ENCODE measurements at places on chromosomes 3 and 15.

GRCh38 chr3:110743202-110743601 is 328.4 kb upstream of the NECTIN3 start:
- no peak for DNase-seq

DNA sequence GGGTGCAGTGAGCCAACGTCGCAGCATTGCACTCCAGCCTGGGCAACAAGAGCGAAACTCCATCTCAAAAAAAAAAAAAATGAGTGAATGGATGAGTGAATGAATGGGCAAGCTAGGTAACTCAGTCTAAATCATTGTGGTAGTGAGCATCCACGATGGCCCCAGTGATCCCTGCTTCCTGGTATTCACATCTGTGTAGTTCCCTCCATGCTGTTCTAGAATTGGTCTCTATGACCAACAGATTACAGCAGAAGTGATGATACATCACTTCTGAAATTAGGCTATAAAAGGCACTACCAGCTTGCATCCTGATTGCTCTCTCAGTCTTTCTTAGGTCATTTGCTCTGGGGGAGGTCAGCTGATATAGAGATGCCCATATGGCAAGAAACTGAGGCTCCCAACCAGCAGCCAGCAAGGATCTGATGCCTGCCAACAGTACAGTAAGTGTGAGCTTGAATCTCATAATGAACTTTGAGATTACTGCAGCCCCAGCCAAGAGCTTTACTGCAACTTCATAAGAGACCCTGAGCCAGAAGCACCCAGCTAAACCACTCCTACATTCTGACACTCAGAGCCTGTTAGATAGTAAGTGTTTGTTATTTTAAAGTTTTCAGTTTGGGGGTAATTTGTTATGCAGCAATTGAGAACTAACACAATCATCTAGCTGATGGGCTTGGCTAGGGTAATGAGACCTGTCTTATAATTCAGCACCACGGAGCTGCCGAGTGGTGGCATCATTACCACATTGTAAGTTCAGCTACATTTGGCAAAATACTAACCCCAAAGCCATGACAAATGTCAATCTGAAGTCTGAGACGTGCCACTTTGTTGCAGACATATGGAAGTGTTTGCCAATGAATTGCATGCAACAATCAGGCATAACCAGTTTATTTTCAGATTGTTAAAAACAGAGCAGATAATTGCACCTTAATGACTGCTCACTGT is 53.0 kb downstream of the KLHL6 start:
- no peak for DNase-seq

GRCh38 chr3:42631620-42632019 is 21.9 kb upstream of the ZBTB47 start:
- no peak for DNase-seq

DNA sequence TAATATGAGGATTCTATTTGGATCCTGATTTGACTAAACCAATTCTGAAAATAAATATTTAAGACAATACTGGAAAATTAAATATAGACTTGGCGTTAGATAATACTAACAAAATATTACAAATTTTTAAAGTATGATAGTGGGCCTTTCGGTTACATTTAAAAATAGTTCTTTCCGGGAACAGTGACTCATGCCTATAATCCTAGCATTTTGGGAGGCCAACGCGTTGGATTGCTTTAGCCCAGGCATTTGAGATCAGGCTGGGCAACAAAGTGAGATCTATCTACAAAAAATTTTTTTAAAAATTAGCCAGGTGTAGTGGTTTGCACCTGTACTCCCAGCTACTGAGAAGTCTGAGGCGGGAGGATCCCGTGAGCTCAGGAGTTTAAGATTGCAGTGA is 30.3 kb upstream of the GADL1 start:
- no peak for DNase-seq

DNA sequence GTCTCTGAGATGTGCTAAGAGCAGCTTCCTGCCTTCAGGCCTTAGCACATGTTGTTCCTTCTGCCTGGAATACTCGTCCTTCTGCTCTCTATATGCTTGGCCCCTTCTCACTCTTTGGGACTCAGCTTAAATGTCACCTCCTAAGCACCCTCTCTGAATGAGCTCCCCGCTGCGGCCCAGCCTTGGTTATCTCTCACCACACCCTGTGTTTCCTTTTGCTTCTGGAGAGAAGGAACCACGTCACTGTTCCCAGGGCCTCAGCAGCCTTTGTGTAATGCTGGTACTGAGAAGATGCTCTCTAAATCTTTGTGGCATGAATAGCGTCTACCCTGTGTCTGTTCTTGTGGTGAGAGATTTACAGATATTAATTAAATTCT is 2.2 kb downstream of the FAH start:
- DNase-seq, result no peak

DNA sequence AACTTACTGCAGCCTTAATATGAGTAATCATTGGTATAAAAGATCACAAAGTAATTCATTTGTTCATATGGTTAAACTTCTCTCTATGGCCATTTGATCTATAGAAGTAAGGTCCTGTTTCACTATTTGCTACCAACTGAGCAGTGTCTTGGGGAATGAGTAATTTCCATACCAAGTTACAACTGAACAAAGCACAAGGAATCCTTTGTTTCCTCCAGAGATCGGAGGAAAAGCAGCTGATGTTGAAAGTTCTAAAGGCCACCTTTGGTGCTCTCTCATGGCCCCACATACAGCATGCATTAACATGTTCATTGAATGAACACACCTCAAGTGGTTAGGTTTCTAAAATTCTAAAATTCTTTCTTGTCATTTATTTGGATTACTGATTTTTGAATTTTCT is 7.1 kb upstream of the CNTN3 start:
- DNase-seq, result no peak

DNA sequence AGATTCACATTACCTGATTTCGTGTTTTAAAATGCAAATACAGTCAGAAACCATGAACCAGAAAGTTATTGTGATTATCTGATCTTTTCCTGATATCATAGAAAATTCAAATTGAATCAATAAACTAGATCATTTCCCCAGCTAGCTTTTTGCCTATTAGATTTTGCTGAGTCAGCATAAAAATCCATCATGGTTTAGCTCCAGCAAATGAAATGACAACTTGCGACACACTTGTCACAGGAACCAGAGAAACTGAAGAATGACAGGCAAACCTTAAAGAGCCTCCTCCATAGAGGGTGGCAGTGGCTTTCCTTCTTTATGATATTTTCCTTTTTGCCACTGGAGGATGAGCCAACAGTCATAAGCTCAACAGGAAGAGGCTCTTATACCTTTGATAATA is 30.6 kb upstream of the TMEM108 start:
- DNase-seq, result no peak

DNA sequence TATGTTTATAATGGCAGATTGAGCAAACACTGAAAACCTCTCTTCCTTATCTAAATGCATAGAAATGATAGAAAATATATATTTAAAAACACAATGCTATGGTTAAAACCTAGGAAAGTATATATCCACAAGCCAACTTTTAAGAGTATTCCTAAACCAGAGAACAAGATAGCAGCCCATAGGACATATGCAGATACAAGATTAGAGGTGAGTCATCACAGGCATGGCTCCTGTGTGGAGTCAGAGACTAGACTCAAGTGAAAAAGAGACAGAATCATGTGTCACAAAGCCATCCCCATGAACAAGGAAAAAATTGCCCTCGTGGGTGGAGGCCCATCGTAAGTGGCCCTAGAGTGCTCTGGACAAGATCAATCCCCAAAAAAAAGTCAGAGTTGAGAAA is 199.4 kb upstream of the PPP2R3A start:
- DNase-seq, result no peak

DNA sequence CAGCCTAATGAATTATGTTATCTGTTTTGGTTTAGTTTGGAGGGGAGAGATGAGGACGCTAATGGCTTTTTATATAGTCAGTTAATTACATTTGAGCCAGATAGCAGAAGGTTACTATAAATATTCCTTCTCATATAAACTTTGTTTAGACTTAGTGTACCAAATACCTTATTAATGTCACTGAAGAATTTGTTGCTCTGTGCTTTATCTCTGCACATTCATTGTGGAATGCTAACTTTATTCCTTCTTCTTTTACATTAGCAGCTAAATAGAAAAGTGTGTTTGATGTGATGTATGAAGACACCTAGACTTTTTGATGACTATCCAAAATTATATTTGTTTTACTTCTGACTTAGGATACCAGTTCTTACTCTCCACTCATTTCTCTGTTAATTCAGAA is 105.2 kb downstream of the EPHA3 start:
- DNase-seq, result no peak

GRCh38 chr3:195537995-195538394 is 5.1 kb downstream of the PPP1R2 start:
- peak; percentile 67 for DNase-seq
